ENCODE measurements at places on chromosomes 2 and 18.
A peak's percentile ranks its signal among the peaks of the same experiment; 100 is the strongest.

GRCh38 chr2:239295377-239296019 lies 105.3 kb downstream of the HDAC4 start:
- no peak for DNase-seq

DNA sequence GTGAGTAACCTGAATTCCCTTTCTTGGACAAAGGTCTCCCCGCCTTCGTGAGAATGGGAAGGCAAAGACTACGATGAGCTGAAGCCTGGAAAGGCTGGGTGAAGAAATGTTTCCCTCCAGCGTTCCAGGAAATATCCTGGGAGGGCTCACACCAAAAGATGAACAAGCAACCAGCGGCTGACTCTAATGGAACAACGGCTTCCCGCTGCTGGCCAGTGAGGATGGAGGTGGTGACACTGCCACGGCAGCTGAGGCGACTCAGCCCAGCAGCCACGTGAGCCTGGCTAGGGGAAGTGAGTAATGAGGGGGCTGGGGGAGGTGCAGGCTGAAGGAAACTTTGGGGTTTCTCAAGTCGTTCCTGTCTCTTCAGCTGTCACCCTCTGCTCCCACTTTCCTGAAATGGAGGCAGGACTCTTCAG lies 105.0 kb upstream of the SMAD7 start:
- DNase-seq: peak; percentile 72

DNA sequence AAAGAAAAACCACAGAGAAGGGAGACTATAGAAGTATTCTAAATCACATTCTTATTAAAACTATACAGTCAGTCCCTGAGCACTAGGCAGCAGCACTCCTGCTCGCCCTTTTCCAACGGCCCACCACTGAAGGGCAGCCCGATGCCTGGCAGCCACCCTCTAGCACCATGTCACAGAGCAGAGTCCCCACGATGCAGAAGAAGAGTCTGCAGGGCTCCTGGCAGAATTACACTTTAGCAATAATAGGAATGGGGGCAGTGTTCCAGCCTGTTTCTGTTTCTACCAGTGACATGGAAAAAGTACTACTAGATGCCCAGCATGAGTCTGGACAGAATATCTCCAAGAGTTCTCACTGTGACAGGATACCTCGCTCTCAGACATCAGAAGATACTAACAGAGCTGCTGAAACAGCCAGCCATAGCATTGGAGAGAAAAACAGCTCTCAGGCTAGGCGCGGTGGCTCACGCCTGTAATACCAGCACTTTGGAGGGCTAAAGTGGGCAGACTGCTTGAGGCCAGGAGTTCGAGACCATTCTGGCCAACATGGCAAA lies 87.6 kb downstream of the C2orf74 start:
- DNase-seq: no peak

- DNase-seq: no peak
Measured at GRCh38 chr2:64817453-64817852, 163.7 kb upstream of the SERTAD2 start.

GRCh38 chr2:64523666-64524603 lies at the start of gene AFTPH:
Gene AFTPH (plus strand): TSS chr2:64524328. CDS start chr2:64551475, 27,147 bp downstream.
- DNase-seq: peak; percentile 99

DNA sequence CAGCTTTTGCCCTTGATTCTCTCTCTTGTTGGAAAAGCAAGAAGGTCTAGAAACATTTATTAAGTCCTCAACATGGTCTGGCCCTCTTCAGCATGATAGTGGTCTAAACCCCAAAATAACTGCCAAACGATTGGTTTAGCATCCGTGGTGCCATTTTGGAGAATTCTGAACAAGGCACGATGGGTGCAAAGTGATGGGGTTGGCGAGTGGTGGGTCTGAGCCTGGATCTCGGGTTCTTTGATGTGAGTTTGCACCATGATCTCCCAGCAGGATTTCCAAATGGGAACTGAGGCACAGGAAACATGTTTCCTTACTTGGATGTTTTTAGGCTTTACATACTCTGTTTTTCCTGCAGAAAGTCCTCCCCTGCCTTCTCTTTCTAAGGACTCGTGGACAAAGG lies 240.3 kb downstream of the MYCN start:
- DNase-seq: no peak

DNA sequence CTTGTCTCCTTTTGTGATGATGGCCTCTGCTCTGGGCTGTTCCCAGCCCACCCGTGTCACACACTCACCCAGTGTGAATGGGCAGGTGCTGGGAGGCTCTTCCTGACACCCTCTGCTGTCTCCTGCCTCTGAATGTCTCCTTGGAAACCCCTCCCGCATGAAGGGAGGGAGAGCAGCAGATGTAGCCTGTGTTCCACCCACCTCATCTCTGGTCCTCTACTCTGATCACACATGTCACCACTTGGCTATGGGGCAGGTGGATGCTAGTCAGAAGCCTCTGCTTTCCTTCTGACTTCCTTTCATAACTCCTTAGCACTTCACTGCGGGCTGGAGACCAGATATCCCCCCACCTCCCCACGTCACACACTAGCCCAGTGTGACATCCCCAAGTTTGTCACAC lies 23.9 kb downstream of the EFR3B start:
- no peak for DNase-seq

GRCh38 chr2:41084321-41084720 lies 632.4 kb upstream of the SLC8A1 start:
- DNase-seq: no peak

DNA sequence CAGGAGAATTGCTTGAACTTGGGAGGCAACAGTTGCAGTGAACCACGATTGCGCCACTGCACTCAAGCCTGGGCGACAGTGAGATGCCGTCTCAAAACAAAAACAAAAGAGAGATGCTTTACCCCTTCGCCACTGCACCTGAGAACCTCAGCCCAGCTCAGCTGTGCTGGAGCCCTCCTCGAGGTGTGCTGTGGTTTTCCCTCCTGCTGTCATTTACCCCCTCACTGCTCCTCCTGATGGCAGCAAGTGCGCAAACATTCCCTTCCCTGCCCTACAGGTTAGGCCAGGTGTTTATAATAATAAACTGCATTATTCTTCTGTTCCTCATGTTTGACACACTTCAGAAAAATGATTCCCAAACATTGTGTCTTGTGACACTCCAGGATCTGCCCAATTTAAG lies 8.4 kb downstream of the FBXO36 start:
- DNase-seq: no peak

DNA sequence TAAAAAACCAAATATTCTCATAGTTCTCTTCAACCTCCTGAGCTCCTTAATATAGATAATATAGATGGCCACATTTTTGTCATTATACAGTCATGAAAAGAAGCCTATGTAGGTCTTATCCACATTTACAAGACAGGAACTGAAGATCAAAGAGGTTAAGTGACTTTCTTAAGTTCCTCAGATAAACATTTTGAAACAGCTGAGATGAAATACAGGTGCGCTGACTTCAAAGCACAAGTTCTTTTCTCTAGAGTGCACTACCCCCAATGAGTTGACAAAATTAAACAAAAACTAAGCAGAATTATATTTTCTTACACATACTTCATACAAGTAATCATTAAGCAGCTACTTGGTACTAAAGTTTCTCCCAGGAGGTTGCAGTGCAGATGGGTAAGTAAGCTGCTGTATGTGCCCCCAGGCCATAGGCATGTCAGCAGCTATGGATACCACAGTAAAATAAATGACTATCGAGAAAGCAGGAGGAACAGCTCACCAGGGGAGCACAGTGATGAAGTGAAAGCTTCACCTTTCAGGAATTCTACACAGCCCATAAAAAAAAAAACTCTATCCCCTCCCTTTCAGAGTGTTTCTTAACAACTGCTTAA lies 199.8 kb downstream of the DPP10 start:
- no peak for DNase-seq

DNA sequence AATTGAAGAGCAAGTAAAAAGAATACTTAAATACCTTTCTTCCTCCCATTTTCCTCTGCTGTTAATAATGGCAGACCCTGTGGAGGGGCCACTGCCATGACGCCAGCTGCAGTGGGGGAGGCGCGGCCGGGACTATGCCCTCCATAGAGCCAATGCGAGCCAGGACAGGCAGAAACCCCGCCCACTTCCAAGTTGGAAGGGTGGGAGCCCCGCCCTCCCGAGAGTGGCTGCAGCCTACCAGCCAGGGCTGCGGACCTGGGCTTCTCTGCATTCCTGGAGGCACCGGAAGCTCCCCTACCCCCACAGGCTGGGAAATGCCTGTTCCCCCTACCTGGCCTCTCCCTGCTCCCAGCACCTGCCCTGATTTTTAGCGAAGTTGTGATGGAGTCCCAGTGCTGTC lies 439.4 kb upstream of the CDH19 start:
- DNase-seq: no peak
